ENCODE measurements at places on chromosomes 5 and 9. TPM values are rescaled to one million over a fixed set of nuclear protein-coding genes. Genes with fewer than 3 reads are reported as not detected.

- no peak for DNase-seq
Measured at GRCh38 chr5:154884424-154884823, 26.0 kb downstream of the CNOT8 start.

DNA sequence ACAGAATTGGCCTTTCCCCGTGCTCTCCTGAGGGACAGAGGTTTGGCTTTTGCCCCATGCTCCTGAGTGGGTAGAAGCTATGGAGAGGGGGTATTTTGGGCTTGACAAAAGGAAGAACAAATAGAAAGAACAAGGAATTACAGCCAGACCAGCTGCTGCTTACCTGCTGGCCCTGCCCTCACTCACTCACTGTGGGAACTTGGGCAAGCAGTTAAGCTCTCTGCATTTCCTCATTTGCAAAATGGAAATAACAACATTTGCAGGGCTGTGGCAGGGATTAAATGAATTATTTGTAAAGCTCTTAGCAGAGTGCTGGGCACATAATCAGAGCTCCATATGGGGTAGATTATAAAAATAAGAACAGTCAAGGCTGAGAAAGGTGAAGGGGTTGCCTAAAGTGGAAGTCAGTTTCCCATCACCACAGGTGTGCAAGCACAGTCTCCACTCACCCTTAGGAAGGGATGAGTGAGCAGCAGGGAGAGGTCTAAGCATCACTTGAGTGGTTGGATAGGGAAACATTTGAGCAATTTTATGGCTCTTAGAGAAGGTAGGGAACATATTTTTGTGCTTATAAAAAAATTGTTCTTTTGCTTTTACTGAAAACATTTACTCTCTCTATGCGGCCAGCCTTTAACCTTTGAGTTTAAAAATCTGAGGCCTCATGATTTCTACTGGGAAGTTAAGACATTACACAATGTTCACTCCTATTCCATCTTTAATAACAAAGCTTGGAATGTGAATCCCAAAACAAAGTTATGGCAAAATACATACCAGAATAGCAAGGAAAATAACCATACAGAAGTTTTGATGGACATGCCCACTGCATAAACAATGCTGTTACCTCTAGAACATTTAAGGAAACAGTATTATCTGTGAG is 42.8 kb upstream of the LHFPL2 start:
- no peak for DNase-seq

DNA sequence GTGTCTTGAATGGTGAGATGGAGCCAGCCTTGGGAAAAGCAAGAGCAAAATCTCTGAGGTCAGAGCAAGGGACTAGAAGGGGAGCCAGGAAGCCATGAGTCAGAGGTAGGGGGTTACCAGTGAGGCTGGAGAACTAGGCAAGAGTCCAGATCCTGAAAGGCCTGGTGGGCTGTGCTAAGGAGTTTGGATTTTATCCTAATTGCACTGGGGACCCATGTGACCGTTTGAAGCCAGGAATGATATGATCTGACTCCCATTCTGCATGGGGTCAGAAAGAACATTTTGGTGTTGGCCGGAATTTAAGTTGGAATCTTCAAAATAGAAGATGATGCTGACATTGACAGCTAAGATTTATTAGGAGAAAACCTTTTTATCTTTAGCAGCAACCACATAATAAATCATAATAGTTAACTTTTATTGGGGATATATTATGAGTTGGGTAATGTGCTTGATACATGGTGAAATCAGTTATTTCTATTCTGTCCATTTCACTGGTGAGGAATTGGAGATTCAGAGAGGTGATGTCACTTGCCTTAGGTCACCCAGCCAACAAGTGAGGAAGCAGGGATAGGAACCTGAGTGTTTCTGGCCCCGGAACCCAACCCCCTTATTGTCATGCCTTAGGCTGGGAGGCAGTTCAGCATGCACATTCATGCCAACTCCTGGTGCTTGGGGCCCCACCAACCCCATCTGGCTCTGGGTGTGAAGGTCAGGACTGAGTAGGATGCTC is 61.5 kb upstream of the RARS1 start:
- DNase-seq = no peak

DNA sequence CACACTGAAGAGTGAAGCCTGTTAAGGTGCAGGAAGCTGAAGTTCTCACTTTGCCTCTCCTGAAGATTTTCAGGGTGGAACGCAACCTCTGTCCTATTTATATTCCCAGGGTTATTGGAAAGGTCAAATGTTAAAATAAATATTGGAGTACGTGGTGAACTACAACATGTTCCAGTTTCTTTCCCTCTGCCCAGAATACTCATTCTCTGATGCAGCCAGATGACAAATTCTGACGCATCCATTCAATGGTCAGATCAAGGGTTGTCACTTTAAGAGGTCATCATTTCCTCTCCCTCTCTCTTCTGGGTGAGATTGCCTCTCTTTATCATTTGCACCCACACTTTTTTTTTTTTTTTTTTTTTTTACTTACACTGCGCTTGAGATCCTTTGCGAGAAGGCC is 277.1 kb downstream of the BRINP1 start:
- no peak for DNase-seq

Gene RHOBTB3
- total RNA-seq = 45.1 TPM

Gene KIF4B
- not detected for total RNA-seq

Gene RNF44
- 15.3 TPM for total RNA-seq

Gene PCSK1
- not detected for total RNA-seq

DNA sequence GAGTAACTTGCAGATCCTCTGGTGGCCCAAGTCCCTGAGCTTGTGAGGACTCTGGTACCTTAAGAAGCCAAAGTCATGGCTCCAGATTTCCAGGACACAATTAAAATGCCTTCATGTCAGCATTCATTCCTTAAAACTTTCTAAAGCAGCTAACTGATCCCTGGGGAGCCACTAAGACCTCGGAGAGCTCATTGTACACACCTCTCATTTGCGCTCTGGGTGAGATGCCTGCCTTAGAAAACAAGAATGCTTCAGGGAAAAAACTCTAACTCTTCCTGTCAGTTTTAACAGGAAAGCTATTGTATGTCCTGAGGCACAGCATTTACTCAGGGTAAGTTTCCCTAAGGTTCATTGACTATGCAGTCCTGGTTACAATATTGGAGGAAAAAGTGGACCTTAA is 285.0 kb downstream of the EFNA5 start:
- no peak for DNase-seq

GRCh38 chr9:137785704-137786161 is 91.8 kb upstream of the CACNA1B start:
- no peak for DNase-seq

DNA sequence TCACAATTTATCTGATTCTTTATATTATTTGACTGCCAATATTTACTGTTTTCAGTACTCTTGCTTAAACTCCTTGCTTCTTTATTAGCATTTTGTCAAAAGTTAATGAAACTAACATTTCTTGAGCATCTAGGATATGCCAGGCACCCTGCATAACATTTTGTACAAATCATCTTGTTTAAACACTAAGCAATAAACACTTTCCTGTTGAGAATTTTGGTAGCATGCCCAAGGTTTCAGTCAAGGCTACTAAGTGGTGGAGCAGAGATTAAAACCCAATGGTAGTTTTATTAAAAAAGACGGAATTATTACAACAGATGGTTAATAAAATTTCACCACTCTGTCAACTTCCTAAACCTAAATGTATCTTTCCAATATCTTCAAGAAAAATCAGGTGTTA is 43.2 kb downstream of the SKIC3 start:
- DNase-seq = no peak

- no peak for DNase-seq
Measured at GRCh38 chr5:28269978-28270377, 1231.6 kb upstream of the CDH9 start.

DNA sequence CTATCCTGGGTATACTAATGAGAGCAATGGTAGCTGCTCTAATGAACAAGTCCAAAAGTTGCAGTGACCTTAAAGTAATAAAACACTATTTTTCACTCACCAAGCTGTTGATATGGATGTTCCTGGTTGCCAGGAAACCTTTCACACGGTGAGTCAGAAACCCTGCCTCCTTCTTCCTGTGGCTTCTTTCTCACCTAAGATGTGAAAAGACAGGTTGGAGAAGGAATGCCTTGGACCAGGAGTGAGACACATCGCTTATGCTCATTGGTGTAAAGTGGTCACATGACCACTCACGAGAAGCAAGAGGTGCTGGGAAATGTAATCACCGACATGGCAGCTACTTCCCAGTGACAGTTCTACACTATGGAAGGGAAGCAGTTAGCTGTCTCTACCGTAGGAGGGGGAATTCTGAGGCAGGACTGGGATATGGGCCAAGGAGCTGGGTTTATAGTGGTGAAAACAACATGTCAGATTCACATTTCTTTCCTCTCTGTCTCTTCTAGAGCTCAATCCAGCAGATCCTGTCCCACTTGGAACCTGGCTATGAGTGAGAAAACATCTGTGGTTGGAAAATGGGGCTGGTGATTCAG is 320.4 kb upstream of the KLF4 start:
- no peak for DNase-seq

Gene PCDHGB5
- 4.2 TPM for total RNA-seq

- DNase-seq = no peak
Measured at GRCh38 chr5:57431759-57432158, 50.9 kb downstream of the ACTBL2 start.

Gene TAL2
- not detected for total RNA-seq

Gene RFX3
- 2.6 TPM for total RNA-seq

- no peak for DNase-seq
Measured at GRCh38 chr5:570446-570845, 41.7 kb upstream of the CEP72 start.

Gene AIF1L
- 0.83 TPM for total RNA-seq

DNA sequence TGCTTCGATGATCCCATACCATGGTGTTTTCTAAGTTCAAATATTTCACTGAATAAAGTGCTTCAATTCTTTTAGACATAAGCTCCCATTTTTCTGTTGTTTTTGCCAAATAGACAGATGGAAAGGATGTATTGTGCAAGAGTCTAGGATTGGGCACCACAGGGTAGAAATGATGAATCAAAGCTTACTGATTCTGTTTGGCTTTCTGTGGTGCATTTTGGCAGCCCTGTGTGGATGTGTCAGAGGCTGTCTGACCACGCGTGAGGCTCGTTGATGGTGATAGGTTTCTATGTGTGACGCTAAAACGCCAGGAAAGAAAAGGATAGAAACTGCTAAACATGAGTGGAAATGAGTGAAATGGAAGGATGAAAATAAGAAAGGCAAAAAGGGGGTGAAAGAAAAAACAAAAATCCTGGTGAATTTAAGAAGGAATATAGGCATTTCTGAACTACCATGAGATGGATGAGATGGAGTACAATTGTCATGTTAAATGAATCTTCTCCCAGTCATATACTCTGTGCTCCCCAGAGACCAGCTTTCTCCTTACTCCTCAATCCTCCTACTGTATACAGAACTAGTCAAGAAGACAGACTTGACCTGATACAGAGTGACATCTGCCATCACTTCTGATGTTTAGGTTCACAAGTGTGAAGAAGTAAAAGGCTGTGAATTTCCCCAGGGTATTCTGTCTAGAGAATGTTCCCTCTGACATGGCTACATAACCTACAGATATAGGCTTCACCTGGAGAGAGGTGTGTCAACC is 54.4 kb downstream of the ANKH start:
- no peak for DNase-seq

DNA sequence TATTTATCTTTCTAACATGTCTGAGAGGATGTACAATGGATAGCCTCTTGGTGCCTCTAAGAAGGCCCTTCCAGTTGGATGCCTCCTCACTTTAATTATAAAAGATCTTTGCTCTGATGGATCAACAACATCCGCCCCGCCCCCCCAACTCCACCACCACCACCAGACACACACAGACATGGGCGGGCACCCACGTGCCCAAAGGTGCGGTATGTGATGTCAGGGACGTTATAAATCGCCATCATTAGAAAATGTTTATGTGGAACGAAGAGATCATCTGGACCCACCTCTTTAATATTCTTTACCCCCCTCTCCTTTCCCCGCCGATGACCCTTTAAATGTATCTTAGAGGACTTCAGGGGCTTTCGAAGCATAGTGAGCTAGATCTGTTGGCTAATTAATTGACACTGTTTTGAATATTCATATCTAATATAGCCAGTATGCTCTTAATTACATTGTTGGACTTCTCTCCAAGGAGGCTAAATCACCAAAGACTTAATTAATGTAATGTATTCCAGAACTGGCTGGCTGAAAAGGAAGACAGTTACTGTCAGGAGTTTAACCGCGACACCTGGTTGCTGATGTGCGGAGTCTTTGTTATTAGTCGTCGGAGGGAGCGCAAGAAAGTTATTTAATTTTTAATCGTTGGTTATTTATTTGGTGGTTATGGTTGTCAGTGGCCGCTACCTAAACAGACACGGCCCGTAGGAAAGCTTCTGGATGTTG is 6.1 kb upstream of the FOXB2 start:
- DNase-seq = no peak

Gene SERF1A
- total RNA-seq = not detected

DNA sequence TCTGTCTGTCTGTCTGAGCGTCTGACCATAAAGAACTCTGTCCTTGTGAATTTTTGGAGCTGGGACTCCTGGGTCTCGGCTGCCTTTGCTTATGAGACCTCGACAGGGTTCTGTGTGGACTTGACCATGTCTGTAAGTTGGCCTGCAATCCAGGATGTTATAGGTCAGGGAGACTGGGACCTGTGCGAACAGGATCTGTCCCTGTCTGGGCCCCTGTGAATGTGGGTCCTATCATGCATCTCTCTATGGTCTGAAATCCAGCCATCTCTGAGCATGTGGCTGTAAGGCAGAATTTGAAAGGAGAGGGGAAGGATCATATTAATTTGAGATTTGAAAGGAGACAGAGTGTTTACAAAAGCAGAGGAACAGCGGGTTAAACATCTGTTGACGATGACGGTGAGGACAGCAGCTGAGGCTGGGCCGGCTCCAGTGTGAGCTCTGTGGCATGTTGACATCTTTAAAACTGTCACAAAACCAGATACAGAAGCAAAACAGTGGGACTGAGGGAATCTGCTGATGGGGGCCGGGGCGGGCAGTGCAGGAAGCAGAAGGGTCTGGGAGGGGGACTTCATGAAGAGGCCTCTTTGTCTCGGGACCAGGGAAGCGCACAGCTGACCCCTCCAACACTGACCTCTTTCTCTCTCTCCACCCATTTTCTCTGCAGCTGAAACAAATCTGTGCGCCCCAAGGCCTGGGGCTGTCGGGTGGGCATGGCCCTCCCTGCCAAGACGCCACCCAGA is 19.1 kb upstream of the MVB12B start:
- peak; percentile 22 for DNase-seq

Gene FSD1L
- total RNA-seq = 0.50 TPM

Gene TCF7
- 3.1 TPM for total RNA-seq

DNA sequence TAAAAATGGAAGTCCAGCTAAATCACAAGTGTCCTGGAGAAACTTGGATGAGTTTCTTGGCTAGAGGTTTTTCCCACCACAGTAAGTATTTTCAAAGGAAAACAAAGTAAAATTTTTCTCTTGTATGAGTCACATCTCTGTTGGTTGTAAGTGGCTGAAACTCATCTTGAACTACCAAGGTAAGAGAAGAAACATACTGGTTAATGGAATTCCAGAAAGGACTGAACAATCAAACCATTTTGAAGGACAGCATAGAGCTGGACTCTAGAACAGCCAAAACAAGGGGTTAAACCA is 102.8 kb upstream of the CDKN2B start:
- DNase-seq = no peak

- DNase-seq = no peak
Measured at GRCh38 chr9:20742833-20743232, 58.8 kb downstream of the FOCAD start.
